ENCODE measurements at places on chromosomes 5 and 9.

GRCh38 chr9:95413793-95414192, 96.3 kb upstream of the FANCC start:
- DNase-seq, result no peak

DNA sequence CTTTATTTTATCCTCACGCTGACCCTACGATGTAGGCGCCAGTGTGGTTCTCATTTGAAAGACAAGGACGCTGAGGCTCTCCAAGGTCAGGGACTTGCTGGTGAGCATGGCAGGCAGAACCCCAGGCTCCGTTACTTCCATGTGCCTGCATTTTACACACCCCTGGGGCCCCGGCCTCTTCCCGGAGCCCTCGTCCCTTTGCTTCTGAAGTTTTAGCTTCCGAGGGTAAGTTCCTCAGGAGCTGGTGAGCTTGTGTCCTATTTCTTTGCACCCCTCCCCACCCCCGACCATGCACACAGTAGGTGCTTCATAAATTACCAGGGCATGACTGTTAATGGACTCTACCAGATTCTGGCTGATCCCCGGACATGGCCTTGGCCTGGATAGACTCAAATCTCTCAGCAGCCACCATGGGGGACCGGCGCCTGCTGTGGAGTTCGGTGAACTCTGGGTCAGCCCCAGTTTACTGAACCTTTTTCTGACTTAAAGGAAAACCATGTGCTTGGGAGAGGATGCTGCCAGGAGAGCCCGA, 59.3 kb upstream of the RNU6ATAC start:
- DNase-seq, result no peak

DNA sequence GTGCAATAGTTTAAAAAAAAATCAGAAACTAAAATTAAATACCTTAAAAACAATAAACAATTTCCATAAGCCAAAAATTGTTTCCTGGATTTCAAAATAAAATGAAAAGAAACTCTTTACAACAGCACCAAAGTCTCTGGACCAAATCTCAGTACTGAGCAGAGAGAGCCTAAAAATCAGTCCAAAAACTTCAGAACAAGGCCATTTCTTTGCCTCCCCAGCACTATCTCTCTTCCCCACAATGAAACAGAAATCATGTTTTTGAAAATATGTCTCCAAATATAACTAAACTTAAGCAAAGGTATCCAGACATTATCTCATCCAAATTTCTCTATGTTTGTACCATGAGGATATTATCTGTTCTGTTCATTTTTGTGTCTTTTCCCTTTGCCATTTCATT, 1.0 kb downstream of the FREM1 start:
- DNase-seq, result no peak

DNA sequence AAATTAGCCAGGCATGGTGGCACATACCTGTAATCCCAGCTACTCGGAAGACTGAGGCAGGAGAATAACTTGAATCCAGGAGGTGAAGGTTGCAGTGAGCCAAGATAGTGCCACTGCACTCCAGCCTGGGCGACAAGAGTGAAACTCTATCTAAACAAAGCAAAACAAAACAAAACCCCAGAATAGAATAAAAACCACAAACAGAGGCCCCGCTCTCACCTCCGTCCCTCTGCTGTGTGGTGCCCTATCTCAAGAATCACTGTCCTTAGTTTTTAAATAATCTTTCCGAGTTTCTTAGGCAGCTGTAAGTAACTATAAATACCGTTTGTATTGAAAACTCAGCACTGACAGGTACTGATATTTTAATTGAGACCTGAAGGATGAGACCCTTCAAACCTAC, 42.7 kb upstream of the IER5L start:
- no peak for DNase-seq

GRCh38 chr5:120255214-120255613, 208.9 kb upstream of the PRR16 start:
- DNase-seq, result no peak

- no peak for DNase-seq
Observed at GRCh38 chr5:98898743-98899142, 30.1 kb downstream of the CHD1 start.
